Fibroblast of skin of scalp (primary cell): ENCODE measurements at places on chromosomes 6 and 20.

DNA sequence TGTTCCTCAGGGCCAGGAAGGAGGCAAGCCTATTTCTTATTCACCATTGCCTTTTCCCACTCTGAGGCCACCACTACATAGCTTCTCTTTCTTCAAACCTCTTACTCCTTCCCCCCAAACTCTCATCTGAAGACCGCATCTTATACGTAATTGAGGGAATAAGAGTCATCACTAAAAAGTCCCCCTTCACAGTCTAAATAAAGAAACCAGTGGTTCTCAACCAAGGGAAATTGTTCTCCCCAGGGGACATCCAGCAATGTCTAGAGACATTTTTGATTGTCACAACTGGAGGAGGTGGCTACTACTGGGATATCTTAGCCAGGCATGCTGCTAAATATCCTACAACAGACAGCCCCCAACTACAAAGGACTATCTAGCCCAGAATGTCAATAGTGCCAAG, 327.6 kb upstream of the CNR1 start:
- no peak for DNase-seq

- DNase-seq: no peak
Measured at GRCh38 chr20:57159193-57159851, 107.1 kb downstream of the BMP7 start.

DNA sequence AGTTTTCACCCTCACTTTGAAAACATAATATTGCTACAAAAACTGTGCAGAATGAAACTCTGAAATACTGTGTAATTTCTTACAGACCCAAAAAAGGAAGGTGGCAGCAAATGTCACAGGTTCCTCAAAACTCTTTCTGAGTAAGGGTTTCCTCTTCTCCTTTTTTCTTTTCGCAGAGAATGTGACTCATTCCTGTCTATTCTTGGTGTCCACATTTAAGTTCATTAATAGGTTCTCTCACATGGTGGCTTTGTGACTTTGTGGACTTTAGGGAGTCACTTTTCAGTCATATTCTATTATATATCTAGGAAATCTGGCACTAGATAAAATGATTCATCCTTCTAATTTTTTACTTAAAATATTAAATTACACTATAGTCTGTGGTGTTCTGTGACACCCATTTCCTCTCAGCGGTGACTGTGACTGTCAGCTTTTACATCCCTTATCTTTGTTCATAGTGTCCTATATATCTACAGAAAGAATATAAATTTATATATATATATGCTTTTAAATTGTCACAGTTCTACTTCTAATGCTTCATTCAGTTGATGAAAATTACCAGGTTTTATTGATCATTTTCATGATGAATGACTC, 126.8 kb upstream of the HCRTR2 start:
- no peak for DNase-seq

DNA sequence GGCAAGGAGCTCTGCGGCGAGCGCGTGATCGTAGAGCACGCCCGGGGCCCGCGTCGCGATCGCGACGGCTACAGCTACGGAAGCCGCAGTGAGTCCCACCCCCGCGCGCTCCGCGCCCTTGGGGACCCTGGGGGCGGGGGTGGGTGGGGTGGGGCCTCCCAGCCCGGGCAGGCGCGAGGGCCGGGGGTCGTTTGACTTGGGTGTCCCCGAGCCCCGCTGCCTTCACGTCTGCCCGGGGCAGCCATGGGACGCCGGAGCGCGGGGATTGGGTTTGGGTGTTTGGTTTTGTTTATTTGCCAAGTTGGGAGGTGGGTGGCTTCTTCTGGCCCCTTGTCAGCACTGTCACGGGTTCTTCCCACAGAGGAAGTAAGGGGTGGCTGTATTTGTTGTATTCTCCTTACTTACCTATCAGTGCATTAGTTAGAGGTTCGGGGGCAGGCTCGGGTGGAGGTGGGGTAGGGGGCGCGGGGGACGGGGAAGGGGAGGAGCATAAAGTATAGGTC, 777 bp downstream of the SRSF6 start:
- DNase-seq: no peak

DNA sequence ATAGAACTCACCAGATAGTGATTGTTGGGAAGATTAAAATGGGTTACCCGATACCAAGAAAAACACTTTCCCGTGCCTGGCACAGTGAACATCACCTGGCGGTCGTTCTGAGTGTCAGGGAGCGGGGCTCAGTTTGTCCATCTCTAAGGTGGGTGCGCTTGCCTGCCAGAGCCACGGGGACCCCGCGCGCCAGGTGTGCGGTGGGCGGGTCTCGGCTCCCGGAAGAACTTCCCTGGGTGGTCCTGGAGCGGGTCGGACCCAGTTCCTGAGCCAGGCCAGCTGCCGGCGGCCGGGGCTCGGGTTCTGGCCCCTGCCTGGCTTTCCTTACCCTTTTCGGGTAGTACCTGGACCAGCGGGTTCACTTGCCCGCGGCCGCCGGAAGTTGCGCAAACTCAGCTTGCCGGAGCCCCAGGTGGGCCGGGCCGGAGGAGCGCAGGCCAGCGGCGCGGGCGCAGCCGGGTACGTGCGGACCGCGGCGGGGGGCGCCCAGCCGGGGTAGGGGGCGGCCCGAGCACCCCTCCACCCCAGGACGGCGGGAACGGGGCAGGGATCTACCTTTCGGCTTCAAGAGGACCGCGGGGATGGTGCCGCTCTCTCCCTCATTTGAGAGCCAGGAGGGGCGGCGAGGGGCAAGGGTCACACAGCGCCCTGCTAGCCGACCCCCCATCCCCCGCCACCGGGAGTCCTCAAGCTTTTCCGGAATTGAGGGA, 7.5 kb downstream of the FAM110A start:
- DNase-seq: no peak
